ENCODE measurements at places on chromosomes 2 and 18.

DNA sequence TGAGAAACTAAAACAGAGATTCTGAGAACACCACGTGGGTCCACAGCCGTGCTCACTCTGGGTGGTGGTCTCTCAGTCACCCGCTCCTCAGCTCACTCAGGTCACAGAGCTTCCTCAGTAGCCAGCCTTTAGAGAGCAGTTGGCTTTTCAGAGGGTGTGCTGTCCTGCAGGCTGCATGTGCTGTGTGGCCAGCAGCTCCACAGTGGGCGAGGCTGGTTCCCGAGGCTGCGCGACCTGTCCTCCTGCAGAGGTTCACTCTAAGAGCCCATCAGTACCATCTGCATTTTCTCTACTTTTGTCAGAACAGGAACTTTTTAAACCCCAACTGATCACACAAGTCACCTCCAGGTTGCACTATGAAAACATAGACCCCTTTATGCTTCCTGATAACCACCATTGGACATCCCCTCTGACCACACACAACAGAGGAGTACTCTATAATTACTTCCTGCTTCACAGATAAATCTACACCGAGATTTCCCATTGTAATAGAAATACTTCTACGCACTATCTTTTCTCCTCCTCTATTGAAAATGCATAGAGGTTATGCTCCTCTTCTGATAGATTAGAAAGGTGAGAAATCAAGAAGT lies 93.1 kb downstream of the GYPC start:
- no peaks in the 10 kb centered on the region for H3K27me3 ChIP-seq
- H3K27ac ChIP-seq = no peak overlapping the region
- no peak for DNase-seq
- no peaks in the 10 kb centered on the region for H3K36me3 ChIP-seq
- H3K4me1 ChIP-seq = no peaks in the 10 kb centered on the region

GRCh38 chr2:127177617-127178263 lies 42.4 kb downstream of the CYP27C1 start:
- H3K4me3 ChIP-seq = no peak overlapping the region
- DNase-seq = no peak
- H3K27ac ChIP-seq = no peak overlapping the region
- H3K27me3 ChIP-seq = peaks cover 12% of the 10 kb centered on the region

GRCh38 chr18:50700245-50701165 lies 119.3 kb downstream of the MRO start:
- H3K27ac ChIP-seq = no peak overlapping the region
- H3K4me3 ChIP-seq = no peak overlapping the region
- H3K36me3 ChIP-seq = no peaks in the 10 kb centered on the region
- no peaks in the 10 kb centered on the region for H3K4me1 ChIP-seq
- DNase-seq = no peak

DNA sequence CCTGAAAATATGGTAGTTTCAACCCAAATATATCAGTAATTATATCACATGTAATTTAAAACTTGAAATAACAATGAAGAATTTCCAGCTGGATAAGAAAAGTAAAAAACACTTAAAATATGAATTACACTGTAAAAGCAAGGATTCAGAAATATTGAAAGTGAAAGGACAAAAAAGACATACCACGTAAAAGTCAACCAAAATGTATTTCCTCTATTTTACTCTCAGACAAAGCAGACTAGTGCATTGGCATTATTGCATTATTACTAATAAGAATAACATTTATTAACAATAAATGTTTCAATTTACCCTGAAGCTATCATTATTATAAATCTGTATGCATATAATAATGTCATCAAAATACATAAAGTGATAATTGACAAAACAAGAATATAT lies 445.1 kb upstream of the TRIB2 start:
- H3K36me3 ChIP-seq = no peaks in the 10 kb centered on the region
- no peak overlapping the region for H3K27ac ChIP-seq
- H3K4me1 ChIP-seq = peaks cover 7% of the 10 kb centered on the region
- no peak for DNase-seq

DNA sequence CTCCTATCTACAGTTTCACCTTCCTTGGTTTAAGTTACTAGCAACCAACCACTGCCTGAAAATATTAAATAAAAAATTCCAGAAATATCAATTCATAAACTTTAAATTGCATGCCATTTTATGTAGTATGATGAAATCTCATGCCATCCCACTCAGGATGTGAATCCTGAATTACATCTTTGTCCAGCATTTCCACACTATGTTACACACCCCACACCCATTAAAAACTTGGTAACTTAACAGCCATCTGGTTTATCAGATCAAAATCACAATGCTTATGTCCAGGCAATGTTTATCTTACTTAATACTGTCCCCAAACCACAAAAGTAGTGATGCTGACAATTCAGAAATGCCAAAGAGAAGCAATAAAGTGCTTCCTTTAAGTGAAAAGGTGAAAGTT lies 21.6 kb downstream of the CUL3 start:
- DNase-seq = no peak
- H3K27me3 ChIP-seq = no peaks in the 10 kb centered on the region
- no peak overlapping the region for H3K4me3 ChIP-seq
- peaks cover 7% of the 10 kb centered on the region for H3K36me3 ChIP-seq

- no peaks in the 10 kb centered on the region for H3K27me3 ChIP-seq
- peak; percentile 64 for DNase-seq
- H3K4me3 ChIP-seq = peak overlapping the region; percentile 85
Measured at GRCh38 chr2:46493241-46493970, 14.0 kb downstream of the TMEM247 start.

- no peaks in the 10 kb centered on the region for H3K36me3 ChIP-seq
- no peak overlapping the region for H3K4me3 ChIP-seq
- DNase-seq = no peak
Measured at GRCh38 chr2:204479557-204479956, 65.7 kb upstream of the PARD3B start.

GRCh38 chr2:238160206-238161129 lies 1.7 kb downstream of the ERFE start:
- no peaks in the 10 kb centered on the region for H3K36me3 ChIP-seq
- H3K27me3 ChIP-seq = no peaks in the 10 kb centered on the region
- H3K27ac ChIP-seq = no peak overlapping the region
- no peak for DNase-seq
- peaks cover 16% of the 10 kb centered on the region for H3K4me1 ChIP-seq

GRCh38 chr2:55268288-55268906 lies 634 bp downstream of the MTIF2 start:
- no peaks in the 10 kb centered on the region for H3K27me3 ChIP-seq
- peaks cover 14% of the 10 kb centered on the region for H3K4me1 ChIP-seq
- no peak for DNase-seq

DNA sequence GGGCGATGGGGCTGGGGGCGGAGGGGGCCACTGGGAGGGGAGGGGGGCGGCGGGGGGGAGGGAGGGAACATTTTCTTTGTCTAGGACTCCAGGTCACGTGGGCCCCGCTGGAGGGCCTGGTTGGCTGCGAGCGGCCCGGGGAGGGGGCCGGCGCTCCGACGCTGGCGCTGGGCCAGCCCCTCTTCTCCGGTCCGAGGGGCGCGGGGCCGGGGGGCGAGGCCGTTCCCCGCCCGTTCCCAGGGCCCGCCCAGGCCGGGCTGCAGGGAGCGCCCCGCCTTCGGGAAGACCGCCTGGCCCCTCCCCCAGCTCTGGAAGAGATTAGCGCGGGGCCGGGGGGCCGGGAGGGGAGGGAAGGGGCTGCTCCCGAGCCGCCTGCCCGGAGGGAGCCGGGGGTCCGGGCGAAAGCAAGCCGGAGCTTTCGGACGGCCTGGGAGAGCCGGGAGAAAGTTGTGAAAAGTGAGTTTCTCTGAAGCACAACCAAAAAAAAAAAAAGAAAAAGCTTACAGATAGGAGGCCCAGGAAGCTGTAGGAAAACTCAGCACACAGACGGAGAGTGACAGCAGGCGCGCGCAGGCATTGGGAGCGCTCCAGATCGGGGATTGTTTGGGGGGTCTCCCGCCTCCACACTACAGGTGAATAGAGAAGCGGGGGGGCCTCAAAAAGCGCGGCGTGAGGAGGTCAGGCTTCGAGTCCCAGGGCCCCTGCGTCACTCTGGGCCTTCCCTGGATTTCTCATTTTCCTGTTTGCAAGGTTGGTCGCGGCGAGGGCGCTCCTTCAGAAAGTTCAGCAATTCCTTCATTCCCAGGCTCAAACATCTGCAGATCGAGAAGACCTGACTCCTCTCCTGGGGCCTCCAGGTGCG lies 84.1 kb upstream of the POMC start:
- H3K4me3 ChIP-seq = peak overlapping the region; percentile 47
- DNase-seq = no peak
- peaks cover 13% of the 10 kb centered on the region for H3K4me1 ChIP-seq
- no peaks in the 10 kb centered on the region for H3K27me3 ChIP-seq
- no peak overlapping the region for H3K27ac ChIP-seq
- no peaks in the 10 kb centered on the region for H3K36me3 ChIP-seq

DNA sequence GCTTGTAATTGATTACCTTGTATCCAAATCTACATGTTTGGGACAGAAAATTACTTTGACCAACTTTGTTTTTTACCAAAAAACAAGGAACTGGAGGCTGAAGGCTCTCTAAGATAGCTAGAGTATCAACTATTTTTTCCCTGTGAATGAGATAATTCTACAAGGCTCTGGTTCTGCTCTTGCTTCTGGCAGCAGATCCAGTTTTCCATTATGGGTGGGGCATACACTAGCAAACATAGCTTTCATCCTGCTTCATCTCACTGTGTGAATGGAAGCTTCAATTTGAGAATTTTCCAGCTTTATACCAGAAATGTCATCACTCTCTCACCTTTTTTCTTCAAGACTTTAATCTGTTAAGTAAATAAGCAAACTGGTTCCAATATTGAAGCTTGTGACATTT lies 249.7 kb downstream of the RPRM start:
- H3K4me3 ChIP-seq = no peak overlapping the region
- no peaks in the 10 kb centered on the region for H3K27me3 ChIP-seq
- H3K27ac ChIP-seq = no peak overlapping the region
- H3K4me1 ChIP-seq = no peaks in the 10 kb centered on the region
- H3K36me3 ChIP-seq = peaks cover 6% of the 10 kb centered on the region

- peaks cover 20% of the 10 kb centered on the region for H3K27me3 ChIP-seq
- no peaks in the 10 kb centered on the region for H3K4me1 ChIP-seq
- H3K27ac ChIP-seq = no peak overlapping the region
Measured at GRCh38 chr2:202091476-202091875, 18.4 kb downstream of the KIAA2012 start.

GRCh38 chr2:164535280-164536025 lies 85.8 kb downstream of the GRB14 start:
- H3K4me1 ChIP-seq = no peaks in the 10 kb centered on the region
- no peaks in the 10 kb centered on the region for H3K27me3 ChIP-seq
- no peak overlapping the region for H3K27ac ChIP-seq
- H3K36me3 ChIP-seq = no peaks in the 10 kb centered on the region

- H3K4me1 ChIP-seq = no peaks in the 10 kb centered on the region
- H3K27ac ChIP-seq = no peak overlapping the region
- DNase-seq = no peak
- H3K27me3 ChIP-seq = peaks cover 23% of the 10 kb centered on the region
Measured at GRCh38 chr2:69221512-69221911, 165.5 kb downstream of the GFPT1 start.

- no peaks in the 10 kb centered on the region for H3K36me3 ChIP-seq
- no peak overlapping the region for H3K27ac ChIP-seq
- no peaks in the 10 kb centered on the region for H3K27me3 ChIP-seq
- no peak for DNase-seq
- no peak overlapping the region for H3K4me3 ChIP-seq
Measured at GRCh38 chr2:113228351-113228750, 50.4 kb downstream of the PAX8 start.

DNA sequence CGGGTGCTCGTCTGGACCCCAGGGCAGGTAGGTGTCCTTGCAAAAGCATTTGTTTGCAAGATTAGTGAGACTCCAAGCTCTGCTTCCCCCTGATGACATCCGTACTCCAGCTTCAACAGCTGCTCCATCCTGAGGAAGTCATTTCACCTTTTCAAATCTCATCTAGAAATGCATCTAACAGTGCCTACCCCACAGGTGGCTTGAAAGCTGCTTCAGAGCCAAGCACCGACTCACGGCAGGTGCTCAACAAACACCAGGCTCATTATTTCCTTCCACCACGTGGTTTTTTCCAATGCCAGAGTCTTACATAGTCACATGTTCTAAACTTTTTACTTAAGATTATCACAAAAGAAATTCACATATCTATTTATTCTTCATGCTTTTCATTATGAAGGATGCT lies 31.9 kb downstream of the CNGA3 start:
- no peaks in the 10 kb centered on the region for H3K4me1 ChIP-seq
- H3K27ac ChIP-seq = no peak overlapping the region
- H3K36me3 ChIP-seq = no peaks in the 10 kb centered on the region
- DNase-seq = no peak
- H3K27me3 ChIP-seq = peaks cover 20% of the 10 kb centered on the region
- H3K4me3 ChIP-seq = no peak overlapping the region

GRCh38 chr18:38402509-38402908 lies 836.9 kb upstream of the CELF4 start:
- no peaks in the 10 kb centered on the region for H3K27me3 ChIP-seq
- H3K4me3 ChIP-seq = no peak overlapping the region
- no peaks in the 10 kb centered on the region for H3K36me3 ChIP-seq
- no peaks in the 10 kb centered on the region for H3K4me1 ChIP-seq
- no peak overlapping the region for H3K27ac ChIP-seq

DNA sequence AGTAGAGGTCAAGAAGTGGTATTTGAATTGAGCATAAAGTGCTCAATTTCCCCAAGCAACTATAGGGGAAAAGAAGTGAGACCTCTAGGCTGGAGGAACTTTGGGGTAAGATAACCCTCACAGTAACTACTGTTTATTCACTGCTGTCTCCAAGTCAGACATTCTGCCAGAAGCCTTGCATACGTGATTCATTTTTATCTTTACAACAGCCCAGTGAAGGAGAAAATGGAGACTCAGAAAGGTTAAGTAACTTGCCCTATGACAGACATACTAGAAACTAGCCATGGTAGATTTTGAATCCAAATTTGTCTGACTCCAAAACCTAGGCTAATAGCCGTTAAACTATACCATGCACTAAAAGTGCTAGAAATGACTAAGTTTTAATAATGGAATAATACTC lies 28.4 kb downstream of the DNAJC10 start:
- no peak for DNase-seq
- H3K4me3 ChIP-seq = no peak overlapping the region
- H3K4me1 ChIP-seq = no peaks in the 10 kb centered on the region
- H3K27ac ChIP-seq = no peak overlapping the region
- H3K27me3 ChIP-seq = no peaks in the 10 kb centered on the region
- H3K36me3 ChIP-seq = peaks cover 31% of the 10 kb centered on the region

- peak overlapping the region; percentile 78 for H3K27ac ChIP-seq
- H3K4me3 ChIP-seq = peak overlapping the region; percentile 48
- peaks cover 22% of the 10 kb centered on the region for H3K4me1 ChIP-seq
- H3K27me3 ChIP-seq = no peaks in the 10 kb centered on the region
- no peaks in the 10 kb centered on the region for H3K36me3 ChIP-seq
- DNase-seq = no peak
Measured at GRCh38 chr2:10400978-10401951, 46.9 kb downstream of the ODC1 start.

DNA sequence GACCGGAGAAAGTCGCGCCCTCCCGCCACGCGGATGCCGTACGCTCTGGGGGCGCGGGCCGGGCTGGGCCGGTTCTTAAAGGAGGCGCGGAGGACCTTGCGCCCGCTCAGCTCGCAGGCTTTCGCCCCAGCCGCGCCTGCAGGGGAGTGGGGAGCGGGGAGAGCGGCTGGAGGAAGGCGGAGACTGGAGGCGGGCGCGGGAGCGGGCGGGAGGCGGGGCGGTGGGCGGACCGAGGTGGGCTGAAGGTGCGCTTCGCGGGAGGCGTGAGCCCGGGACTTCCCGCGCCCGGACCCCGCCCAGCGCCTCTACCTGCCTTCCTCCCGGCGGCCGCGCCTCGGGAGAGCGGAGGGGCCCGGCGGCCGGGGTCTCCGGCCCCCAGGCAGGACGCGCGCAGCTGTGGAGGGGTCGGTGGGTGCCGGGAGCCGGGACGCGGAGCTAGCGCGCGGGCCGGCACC lies at the start of gene ADRA2B:
TSS of gene ADRA2B (minus strand) at position 148 of the 455 bp plus-strand sequence. CDS start 422 bp downstream, outside the sequence.
- H3K27ac ChIP-seq = no peak within 1 kb of the TSS
- peak within 1 kb of the TSS; percentile 81 for H3K4me3 ChIP-seq
- H3K36me3 ChIP-seq = no peaks in the 10 kb centered on the region

All from natural killer cell treated with Interleukin-12 subunit alpha and Interleukin-12 subunit beta and Interleukin-15 and Interleukin-18, amount 100 ng/mL, for 72 hours (primary cell).